Naive thymus-derived CD4-positive, alpha-beta T cell (primary cell): ENCODE measurements at places on chromosomes 12 and 14. TPM values are rescaled to one million over a fixed set of nuclear protein-coding genes. Genes with fewer than 3 reads are reported as not detected.
A peak's percentile ranks its signal among the peaks of the same experiment; 100 is the strongest.

The CDCA3 gene
- 1.8 TPM for total RNA-seq

GRCh38 chr14:72888636-72889201, 5.2 kb downstream of the DPF3 start:
- no peak for DNase-seq
- H3K27ac ChIP-seq: no peak overlapping the region
- no peak overlapping the region for H3K4me3 ChIP-seq
- H3K4me1 ChIP-seq: peaks cover 9% of the 10 kb centered on the region
- peaks cover 6% of the 10 kb centered on the region for H3K27me3 ChIP-seq

DNA sequence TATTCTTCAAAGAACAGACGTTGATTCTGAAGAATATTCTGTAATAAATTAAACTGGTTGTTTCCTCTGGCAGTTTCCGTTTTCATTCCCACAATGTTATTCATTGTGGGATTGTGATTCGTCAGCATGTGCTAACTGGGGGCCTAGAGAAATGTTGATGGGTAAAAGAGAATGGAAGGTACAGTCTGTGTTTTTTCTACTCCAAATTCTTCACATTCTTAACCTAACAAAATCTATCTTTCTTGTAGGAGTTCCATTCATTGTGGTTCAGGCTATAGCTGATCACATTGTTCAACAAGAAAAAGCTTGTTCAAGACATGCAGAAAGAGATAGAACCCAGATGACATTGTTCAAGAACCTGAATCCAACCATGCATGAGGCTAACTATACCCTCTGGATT, 5.9 kb downstream of the CD163 start:
- no peaks in the 10 kb centered on the region for H3K36me3 ChIP-seq
- no peak for DNase-seq
- no peaks in the 10 kb centered on the region for H3K27me3 ChIP-seq
- no peaks in the 10 kb centered on the region for H3K4me1 ChIP-seq
- no peak overlapping the region for H3K4me3 ChIP-seq

- peak overlapping the region; percentile 66 for H3K4me3 ChIP-seq
- H3K27ac ChIP-seq: peak overlapping the region; percentile 82
- H3K36me3 ChIP-seq: peaks cover 5% of the 10 kb centered on the region
- H3K27me3 ChIP-seq: no peaks in the 10 kb centered on the region
Observed at GRCh38 chr12:122080149-122081082, 1.9 kb downstream of the MLXIP start.

- no peak overlapping the region for H3K4me3 ChIP-seq
- H3K4me1 ChIP-seq: no peaks in the 10 kb centered on the region
- H3K27me3 ChIP-seq: no peaks in the 10 kb centered on the region
- no peak for DNase-seq
Observed at GRCh38 chr14:78950649-78951048, 780.5 kb downstream of the NRXN3 start.

The PUS7L gene
- total RNA-seq: 14.7 TPM

The BCDIN3D gene
- total RNA-seq: 6.8 and 7.1 TPM in 2 replicates

DNA sequence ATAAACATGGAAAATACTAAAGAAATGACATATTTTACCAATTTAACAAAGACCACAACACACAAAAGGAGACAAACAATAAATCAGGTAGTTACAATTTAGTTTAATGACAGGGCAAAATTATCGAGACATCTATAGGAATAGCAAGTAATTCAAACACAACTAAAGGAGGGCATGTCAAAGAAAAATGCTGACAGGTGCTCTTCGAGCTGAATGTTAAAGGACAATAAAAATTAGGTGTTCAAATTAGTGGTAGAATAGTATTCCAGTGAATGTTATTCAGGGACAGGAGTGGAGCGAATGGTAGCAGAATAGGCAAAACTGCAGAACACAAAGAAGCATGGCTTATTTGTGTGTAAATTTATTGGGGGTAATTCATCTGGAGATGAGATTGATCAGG, 1004.3 kb upstream of the FBXO33 start:
- no peak overlapping the region for H3K27ac ChIP-seq
- no peaks in the 10 kb centered on the region for H3K27me3 ChIP-seq
- H3K4me3 ChIP-seq: no peak overlapping the region
- H3K36me3 ChIP-seq: no peaks in the 10 kb centered on the region
- no peaks in the 10 kb centered on the region for H3K4me1 ChIP-seq

- no peak overlapping the region for H3K4me3 ChIP-seq
Observed at GRCh38 chr14:58746261-58746660, 108.5 kb downstream of the DACT1 start.

The MSI1 gene
- total RNA-seq: not detected

- H3K4me1 ChIP-seq: no peaks in the 10 kb centered on the region
- no peak overlapping the region for H3K4me3 ChIP-seq
Observed at GRCh38 chr12:5262885-5263284, 169.0 kb upstream of the NTF3 start.

The RSRC2 gene
- 85.5 and 89.7 TPM in 2 replicates for total RNA-seq

- H3K27me3 ChIP-seq: no peaks in the 10 kb centered on the region
- H3K36me3 ChIP-seq: no peaks in the 10 kb centered on the region
- no peak overlapping the region for H3K4me3 ChIP-seq
- DNase-seq: no peak
- H3K4me1 ChIP-seq: no peaks in the 10 kb centered on the region
- no peak overlapping the region for H3K27ac ChIP-seq
Observed at GRCh38 chr12:19412844-19413243, 26.4 kb upstream of the AEBP2 start.

The RBMS2 gene
- total RNA-seq: 7.4 TPM

The TMEM30B gene
- 5.6 TPM for total RNA-seq

The ISCU gene
- total RNA-seq: 191 TPM

The POTEG gene
- total RNA-seq: not detected

The CISTR gene
- total RNA-seq: not detected

The MGAT2 gene
- 26.3 TPM for total RNA-seq

DNA sequence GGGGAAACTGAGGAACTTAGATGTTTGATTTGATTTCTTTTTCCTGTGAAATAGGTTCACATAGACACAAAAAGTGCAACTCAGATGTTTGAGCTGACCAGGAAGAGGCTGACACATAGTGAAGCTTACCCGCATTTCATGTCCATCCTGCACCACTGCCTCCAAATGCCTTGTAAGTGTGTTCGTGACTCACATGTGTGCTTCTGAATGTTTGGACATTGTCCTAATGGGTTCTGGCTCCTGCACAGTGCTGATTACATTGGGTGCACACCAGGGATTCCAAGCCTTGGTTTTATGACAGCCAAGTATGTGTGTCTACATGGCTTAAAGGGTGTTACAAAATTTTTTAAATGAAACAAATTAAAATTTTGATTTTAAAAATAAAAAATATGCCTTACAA, 137.4 kb downstream of the DAAM1 start:
- no peaks in the 10 kb centered on the region for H3K36me3 ChIP-seq
- no peak for DNase-seq
- no peaks in the 10 kb centered on the region for H3K27me3 ChIP-seq
- no peak overlapping the region for H3K4me3 ChIP-seq
- H3K4me1 ChIP-seq: no peaks in the 10 kb centered on the region
- H3K27ac ChIP-seq: no peak overlapping the region

- no peak overlapping the region for H3K4me3 ChIP-seq
- no peaks in the 10 kb centered on the region for H3K27me3 ChIP-seq
- no peaks in the 10 kb centered on the region for H3K4me1 ChIP-seq
- no peak for DNase-seq
Observed at GRCh38 chr12:79534029-79534867, 156.5 kb downstream of the PAWR start.

GRCh38 chr12:110249716-110250225, 31.3 kb upstream of the ATP2A2 start:
- no peak overlapping the region for H3K4me3 ChIP-seq
- no peaks in the 10 kb centered on the region for H3K27me3 ChIP-seq
- no peak for DNase-seq

The ARHGAP9 gene
- 366 TPM for total RNA-seq

- H3K27ac ChIP-seq: no peak overlapping the region
- no peaks in the 10 kb centered on the region for H3K4me1 ChIP-seq
- H3K36me3 ChIP-seq: no peaks in the 10 kb centered on the region
- no peaks in the 10 kb centered on the region for H3K27me3 ChIP-seq
- no peak overlapping the region for H3K4me3 ChIP-seq
- DNase-seq: no peak
Observed at GRCh38 chr14:22671622-22672021, 27.5 kb upstream of the OR6J1 start.

DNA sequence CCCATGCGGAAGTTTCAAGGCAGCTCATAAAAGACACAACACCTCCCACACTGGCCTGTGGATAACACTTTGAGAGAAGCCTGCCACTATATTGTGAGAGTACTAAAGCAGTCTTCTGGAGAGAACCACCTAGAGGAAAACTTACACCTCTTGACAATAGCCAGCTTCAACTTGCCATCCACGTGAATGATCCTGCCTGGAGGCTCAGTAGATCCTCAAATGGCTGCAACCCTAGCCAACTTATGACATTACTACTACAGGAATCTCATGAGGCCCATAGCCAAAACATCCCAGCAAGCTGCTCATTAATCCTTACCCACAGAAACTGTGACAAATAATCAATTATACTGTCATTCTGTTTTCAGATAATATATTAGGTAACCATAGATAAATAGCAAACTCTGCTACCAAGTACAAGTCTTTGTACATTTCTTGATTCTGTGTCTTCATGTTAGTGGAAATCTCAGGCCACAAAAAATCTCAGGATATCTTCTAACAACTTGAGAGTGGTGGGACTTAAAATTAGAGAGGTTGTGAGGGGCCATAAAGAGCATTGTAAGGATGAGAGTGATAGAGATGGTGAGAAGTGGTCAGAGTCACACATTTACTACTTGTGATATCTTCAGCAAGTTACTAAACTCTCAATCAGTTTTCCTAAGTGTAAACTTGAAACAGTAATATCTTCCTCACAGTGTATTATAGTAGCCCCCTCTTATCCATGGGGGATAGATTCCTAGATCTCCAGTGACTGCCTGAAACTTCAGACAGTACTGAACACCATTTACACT, 368.0 kb downstream of the C12orf50 start:
- no peaks in the 10 kb centered on the region for H3K36me3 ChIP-seq
- H3K4me3 ChIP-seq: peak overlapping the region; percentile 20
- no peaks in the 10 kb centered on the region for H3K4me1 ChIP-seq
- no peak for DNase-seq
- H3K27me3 ChIP-seq: no peaks in the 10 kb centered on the region

- H3K27me3 ChIP-seq: no peaks in the 10 kb centered on the region
- no peak overlapping the region for H3K27ac ChIP-seq
- H3K4me1 ChIP-seq: no peaks in the 10 kb centered on the region
- no peak overlapping the region for H3K4me3 ChIP-seq
Observed at GRCh38 chr12:28135801-28136439, 54.3 kb upstream of the CCDC91 start.

DNA sequence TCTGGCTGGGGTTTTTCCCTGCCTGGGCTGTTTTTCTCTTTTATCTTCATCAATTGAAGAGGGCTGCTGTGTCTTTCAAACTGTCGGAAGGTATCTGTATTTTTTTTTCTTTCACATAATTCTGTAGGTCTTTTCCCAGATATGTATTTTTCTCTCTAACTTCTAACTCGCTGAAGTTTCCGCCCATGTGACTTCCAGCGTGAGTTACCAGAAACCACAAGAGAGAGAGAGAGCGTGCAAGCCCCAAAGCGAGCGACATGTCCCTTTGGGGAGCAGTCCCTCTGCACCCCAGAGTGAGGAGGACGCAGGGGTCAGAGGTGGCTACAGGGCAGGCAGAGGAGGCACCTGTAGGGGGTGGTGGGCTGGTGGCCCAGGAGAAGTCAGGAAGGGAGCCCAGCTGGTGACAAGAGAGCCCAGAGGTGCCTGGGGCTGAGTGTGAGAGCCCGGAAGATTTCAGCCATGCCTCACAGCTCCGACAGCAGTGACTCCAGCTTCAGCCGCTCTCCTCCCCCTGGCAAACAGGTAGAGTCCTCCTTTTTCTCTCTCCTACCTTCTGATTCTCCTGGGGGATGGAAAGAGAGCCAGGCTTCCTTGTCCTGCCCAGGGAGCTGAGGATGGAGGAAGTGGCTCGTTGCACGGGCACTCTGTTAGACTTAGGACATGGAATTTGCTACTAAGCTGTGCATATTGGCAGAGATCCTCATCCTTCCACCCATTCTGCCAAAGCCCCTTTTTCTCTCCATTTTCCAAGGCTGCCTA, at the start of gene BATF:
Gene BATF, plus strand, starts transcription at position 246 of the 759 bp plus-strand sequence. Its CDS starts 214 bp downstream, at position 460.
- no peaks in the 10 kb centered on the region for H3K27me3 ChIP-seq
- DNase-seq: peak; percentile 83
- H3K4me3 ChIP-seq: peak within 1 kb of the TSS; percentile 84
- peaks cover 17% of the 10 kb centered on the region for H3K36me3 ChIP-seq
- peak within 1 kb of the TSS; percentile 82 for H3K27ac ChIP-seq

The DAO gene
- not detected for total RNA-seq

- no peaks in the 10 kb centered on the region for H3K4me1 ChIP-seq
- H3K36me3 ChIP-seq: no peaks in the 10 kb centered on the region
- H3K4me3 ChIP-seq: no peak overlapping the region
- no peaks in the 10 kb centered on the region for H3K27me3 ChIP-seq
- no peak overlapping the region for H3K27ac ChIP-seq
Observed at GRCh38 chr12:46152456-46152855, 116.4 kb downstream of the SLC38A1 start.

- H3K36me3 ChIP-seq: no peaks in the 10 kb centered on the region
- H3K4me1 ChIP-seq: no peaks in the 10 kb centered on the region
- H3K27ac ChIP-seq: no peak overlapping the region
Observed at GRCh38 chr12:114835031-114835430, 151.1 kb upstream of the TBX3 start.

DNA sequence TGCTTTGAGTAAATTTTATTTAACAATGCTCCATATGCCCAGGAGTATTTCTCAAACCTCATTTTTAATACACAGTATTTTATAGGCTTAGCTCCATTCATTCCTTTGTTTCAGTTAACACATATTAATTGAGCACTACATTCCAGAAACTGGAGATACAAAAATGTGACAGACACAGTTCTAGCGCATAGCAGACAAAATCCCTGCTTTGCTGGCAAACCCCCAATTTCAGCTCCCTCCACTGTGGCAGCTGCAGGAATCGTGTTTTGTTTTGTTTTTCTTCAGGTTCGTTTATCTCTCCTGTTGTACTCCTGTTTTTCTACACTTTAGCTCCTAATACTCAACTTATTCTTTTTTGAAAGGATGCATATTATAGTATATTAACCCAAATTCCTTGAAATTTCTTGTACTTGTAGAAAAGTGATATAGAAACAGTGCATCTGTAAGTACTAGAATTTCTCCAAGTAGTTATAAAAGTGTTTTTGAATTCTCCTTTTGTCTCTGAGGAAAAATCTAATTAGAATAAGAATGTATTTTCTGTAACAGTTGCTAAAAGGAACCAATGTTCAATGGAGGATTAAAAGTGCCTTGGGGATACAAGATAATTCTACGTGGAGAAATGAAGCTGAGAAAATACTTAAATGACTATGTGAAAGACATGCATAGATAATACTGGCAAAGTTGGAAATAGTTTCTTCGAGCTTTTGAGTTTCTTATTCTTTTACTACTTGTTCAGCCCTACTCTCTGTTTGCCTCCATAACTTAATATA, 6.4 kb upstream of the RAB21 start:
- H3K36me3 ChIP-seq: no peaks in the 10 kb centered on the region
- DNase-seq: no peak
- no peaks in the 10 kb centered on the region for H3K4me1 ChIP-seq

DNA sequence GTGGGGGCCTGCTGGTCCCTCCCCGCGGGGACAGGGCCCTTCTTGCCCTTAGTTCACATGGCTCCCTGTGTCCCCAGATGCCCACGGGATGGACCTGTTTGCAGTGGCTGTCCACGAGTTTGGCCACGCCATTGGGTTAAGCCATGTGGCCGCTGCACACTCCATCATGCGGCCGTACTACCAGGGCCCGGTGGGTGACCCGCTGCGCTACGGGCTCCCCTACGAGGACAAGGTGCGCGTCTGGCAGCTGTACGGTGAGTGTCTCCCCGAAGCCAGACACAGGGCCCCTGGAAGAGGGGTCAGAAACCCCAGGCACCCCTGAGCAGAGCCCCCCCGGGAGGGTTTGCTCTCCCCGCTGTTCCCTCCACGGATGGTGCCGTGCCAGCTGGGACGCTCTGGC, 13.4 kb downstream of the MMP17 start:
- H3K27ac ChIP-seq: no peak overlapping the region
- no peaks in the 10 kb centered on the region for H3K36me3 ChIP-seq
- no peak overlapping the region for H3K4me3 ChIP-seq
- DNase-seq: no peak
- H3K4me1 ChIP-seq: no peaks in the 10 kb centered on the region

The PZP gene
- not detected for total RNA-seq
